GM23338 (cell line): ENCODE measurements at places on chromosomes 3 and 15. TPM values are rescaled to one million over a fixed set of nuclear protein-coding genes. Genes with fewer than 3 reads are reported as not detected.
A peak's percentile ranks its signal among the peaks of the same experiment; 100 is the strongest.

- DNase-seq: peak; percentile 18
- no peaks in the 10 kb centered on the region for H3K36me3 ChIP-seq
- no peaks in the 10 kb centered on the region for H3K27me3 ChIP-seq
- no peak overlapping the region for H3K4me3 ChIP-seq
- no peak overlapping the region for H3K27ac ChIP-seq
These were observed 184.6 kb downstream of the SYNPR start for GRCh38 chr3:63462732-63463131.

TRIM42 gene
- total RNA-seq: not detected in 2 replicates

DNA sequence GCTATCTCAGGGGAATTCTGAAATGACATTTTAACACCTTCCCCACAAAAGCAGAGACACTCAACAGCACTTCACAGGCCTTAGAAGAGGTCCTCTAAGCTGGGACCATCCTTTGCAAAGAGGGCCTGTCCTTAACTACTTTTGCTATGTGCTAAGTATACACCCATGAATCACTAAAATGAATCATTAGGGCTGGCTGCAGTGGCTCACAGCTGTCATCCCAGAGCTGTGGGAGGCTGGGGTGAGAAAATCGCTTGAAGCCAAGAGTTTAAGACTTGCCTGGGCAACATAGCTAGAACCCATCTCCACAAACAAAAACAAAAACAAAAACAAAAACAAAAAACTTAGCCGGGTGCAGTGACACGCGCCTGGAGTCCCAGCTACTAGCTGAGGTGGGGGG, 53.9 kb upstream of the MELTF start:
- no peaks in the 10 kb centered on the region for H3K27me3 ChIP-seq
- no peaks in the 10 kb centered on the region for H3K4me1 ChIP-seq
- H3K27ac ChIP-seq: no peak overlapping the region; the same call in 1 of the 2 replicates
- no peak overlapping the region for H3K4me3 ChIP-seq
- DNase-seq: no peak
- no peaks in the 10 kb centered on the region for H3K36me3 ChIP-seq

SERINC4 gene
- total RNA-seq: not detected in 2 replicates

- no peak overlapping the region for H3K4me3 ChIP-seq
- peaks cover 10% of the 10 kb centered on the region for H3K27me3 ChIP-seq
- H3K27ac ChIP-seq: no peak overlapping the region
- peaks cover 15% of the 10 kb centered on the region for H3K4me1 ChIP-seq
- DNase-seq: no peak
- H3K36me3 ChIP-seq: no peaks in the 10 kb centered on the region
These were observed 6.8 kb downstream of the BOC start for GRCh38 chr3:113218011-113218680.

DNA sequence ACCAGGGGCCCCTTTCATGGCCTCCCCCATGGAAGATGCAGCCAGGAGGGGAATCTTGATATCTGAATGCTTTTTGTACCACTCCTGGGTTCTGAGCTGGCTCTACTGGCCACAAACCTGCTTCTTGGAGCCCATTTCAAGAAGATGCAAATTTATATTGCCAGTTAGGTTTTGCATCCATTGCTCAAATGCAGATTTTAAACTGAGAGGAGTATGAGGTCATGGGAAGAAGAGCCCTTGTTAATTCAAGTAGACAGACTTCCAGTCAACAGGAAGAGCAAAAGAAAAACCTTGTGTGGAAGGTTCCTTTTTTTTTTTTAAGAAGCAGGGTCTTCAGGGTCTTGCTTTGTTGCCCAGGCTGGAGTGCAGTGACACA, 133.5 kb downstream of the PDZRN3 start:
- no peaks in the 10 kb centered on the region for H3K27me3 ChIP-seq
- H3K27ac ChIP-seq: no peak overlapping the region
- DNase-seq: no peak

DNA sequence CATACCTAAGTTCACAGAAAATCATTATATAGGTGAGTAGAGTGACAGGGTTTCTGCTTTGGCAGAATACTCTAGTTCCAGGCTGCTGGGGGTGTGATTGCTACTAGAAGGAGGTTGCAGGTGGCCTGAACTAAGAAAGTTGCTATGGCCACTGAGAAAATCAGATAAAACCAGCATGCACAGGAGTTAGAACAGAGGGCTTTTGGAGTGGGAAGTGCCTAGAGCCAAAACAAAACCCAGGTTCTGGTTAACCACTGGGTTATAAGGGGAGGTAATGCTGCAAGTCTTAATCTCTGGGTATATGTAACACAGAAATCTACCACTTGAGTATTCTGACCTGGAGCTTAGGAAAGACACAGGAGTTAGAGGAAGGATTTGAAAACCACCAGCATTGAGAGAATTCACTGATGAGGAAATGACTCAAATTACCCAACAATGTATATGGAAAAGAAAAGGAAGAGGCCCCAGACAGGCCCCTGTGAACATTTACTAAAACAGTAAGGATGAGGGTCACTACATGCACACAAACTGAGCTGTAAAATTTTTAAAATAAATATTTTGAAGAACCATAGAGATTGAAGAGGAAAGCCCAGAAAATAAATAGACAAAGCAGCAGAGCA, 60.0 kb downstream of the PLOD2 start:
- DNase-seq: no peak
- peaks cover 25% of the 10 kb centered on the region for H3K4me1 ChIP-seq
- H3K27ac ChIP-seq: no peak overlapping the region
- no peak overlapping the region for H3K4me3 ChIP-seq
- H3K27me3 ChIP-seq: no peaks in the 10 kb centered on the region
- H3K36me3 ChIP-seq: no peaks in the 10 kb centered on the region

DNA sequence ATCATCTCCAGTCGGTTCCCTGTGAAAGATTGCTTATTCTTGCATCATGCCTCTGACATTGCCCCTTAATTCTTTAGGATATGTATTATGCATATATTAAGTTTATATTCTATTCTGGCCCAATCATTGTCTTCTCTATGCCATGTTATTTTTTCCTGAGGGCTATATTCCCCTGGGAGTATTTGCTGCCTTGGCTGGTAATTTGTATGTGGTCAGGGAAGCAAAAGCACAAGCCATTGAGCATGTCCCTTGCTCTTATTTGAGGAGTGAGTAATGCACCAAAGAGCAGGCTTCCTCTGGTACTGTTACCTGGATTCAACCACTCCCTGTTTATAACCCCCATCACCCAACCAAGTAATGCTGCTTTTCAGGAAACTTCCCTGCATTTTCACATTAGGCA, 36.3 kb downstream of the STAC start:
- H3K4me1 ChIP-seq: peaks cover 5% of the 10 kb centered on the region; the same call in 1 of the 2 replicates
- H3K27ac ChIP-seq: no peak overlapping the region
- no peaks in the 10 kb centered on the region for H3K36me3 ChIP-seq
- no peaks in the 10 kb centered on the region for H3K27me3 ChIP-seq
- DNase-seq: no peak

DNA sequence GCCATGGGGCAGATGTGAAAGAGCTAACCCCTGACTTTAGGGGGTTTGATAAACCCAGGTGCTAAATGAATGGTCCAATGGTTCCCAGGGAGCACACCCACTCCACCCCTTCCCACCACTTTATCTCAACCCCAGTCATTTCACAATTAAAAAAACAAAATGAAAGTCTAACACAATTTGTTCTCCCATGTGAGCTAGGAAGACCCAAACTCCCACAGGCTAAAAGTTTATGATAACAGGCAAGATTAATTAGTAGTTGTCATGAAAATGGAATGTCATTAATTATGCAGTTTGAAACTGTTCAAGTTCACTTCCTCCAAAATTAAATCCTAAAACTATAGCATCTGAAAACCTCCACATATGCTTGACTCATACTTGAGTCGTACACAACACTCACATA, 63.3 kb upstream of the TPM1 start:
- H3K4me1 ChIP-seq: no peaks in the 10 kb centered on the region
- H3K27ac ChIP-seq: no peak overlapping the region
- H3K27me3 ChIP-seq: no peaks in the 10 kb centered on the region
- H3K36me3 ChIP-seq: no peaks in the 10 kb centered on the region
- no peak overlapping the region for H3K4me3 ChIP-seq

SAXO2 gene
- 0.73 TPM in 1 of 2 replicates, not detected in the other for total RNA-seq

- H3K4me3 ChIP-seq: no peak overlapping the region
- no peaks in the 10 kb centered on the region for H3K36me3 ChIP-seq
- H3K27me3 ChIP-seq: no peaks in the 10 kb centered on the region
- H3K4me1 ChIP-seq: no peaks in the 10 kb centered on the region
- no peak overlapping the region for H3K27ac ChIP-seq
- DNase-seq: peak; percentile 28
These were observed 161.5 kb upstream of the KBTBD8 start for GRCh38 chr3:66836363-66837152.

DNA sequence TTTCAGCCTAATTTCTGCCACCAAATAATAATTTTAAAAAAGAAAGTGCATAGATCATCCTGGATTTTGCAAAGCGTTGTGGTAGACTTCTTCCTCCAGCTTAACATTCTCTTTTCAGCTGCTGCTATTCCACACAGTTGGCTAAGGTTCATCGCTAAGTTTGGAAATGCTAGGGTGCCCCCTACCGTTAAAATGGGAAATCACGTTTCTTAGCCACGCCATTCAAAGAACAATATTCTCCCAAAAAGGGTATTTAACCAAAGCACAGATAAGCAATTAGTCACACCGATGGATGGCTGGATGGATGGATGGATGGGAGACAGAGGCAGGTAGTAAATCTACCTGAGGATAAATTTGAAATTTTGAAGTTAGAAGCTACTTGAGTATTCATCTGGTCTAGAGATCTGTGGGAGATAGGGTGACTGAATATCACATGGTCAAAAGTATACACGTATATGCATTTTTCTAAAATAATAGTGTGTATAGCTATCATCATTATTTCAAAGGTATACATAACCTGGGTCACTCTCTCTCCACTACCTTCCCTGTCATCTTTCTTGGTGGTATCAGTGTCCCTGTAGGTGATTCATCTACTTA, 67.2 kb downstream of the EFHB start:
- no peak overlapping the region for H3K4me3 ChIP-seq
- no peaks in the 10 kb centered on the region for H3K36me3 ChIP-seq
- no peak overlapping the region for H3K27ac ChIP-seq
- peak; percentile 80 for DNase-seq
- H3K27me3 ChIP-seq: no peaks in the 10 kb centered on the region

GRCh38 chr3:20147361-20147760, 38.6 kb downstream of the SGO1 start:
- DNase-seq: no peak
- H3K4me3 ChIP-seq: no peak overlapping the region
- no peak overlapping the region for H3K27ac ChIP-seq
- no peaks in the 10 kb centered on the region for H3K36me3 ChIP-seq
- H3K4me1 ChIP-seq: no peaks in the 10 kb centered on the region

PEAK1 gene
- total RNA-seq: 22.8 and 34.1 TPM in 2 replicates

DNA sequence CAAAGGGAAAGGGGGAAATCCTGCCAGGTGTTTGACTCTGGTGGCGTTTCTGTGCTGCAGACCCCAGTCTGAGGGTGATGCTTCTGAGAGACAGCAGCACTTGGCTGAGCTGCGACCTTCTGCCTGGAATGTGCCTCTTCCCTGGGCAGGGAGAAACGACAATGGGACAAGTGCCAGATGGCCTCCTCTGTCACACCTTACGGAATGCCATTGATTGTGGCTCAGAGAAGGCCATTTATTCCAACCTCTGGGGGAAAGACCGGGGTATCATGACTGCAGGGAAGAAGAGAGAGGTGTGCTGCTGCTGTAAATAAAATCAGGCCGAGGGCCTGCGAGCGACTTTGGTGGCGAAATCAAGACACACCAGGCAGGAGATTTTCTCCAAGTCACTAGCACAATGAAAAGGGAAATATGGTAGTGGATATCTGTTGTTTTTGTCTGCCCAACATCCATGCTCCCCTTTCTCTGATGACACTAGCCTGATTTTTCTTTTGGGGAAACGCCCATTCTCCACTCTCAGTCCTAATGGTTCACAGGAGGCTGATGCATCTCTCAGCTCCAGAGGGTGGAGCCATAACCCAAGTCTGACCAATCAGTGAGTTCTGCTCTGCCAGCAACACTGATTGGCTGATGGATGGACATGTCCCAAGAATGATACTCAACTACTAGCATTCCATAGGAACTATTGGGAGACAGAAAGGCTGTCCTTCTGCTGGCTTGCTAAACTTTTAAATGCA, 336.1 kb downstream of the FOXP1 start:
- H3K27me3 ChIP-seq: no peaks in the 10 kb centered on the region
- H3K36me3 ChIP-seq: no peaks in the 10 kb centered on the region
- peak overlapping the region; percentile 63; the same call in 1 of the 2 replicates for H3K27ac ChIP-seq
- H3K4me1 ChIP-seq: peaks cover 46% of the 10 kb centered on the region
- H3K4me3 ChIP-seq: no peak overlapping the region

GRCh38 chr3:11549580-11550140, 94.1 kb downstream of the VGLL4 start:
- no peaks in the 10 kb centered on the region for H3K36me3 ChIP-seq
- no peaks in the 10 kb centered on the region for H3K27me3 ChIP-seq
- no peak for DNase-seq
- H3K4me3 ChIP-seq: no peak overlapping the region
- H3K4me1 ChIP-seq: no peaks in the 10 kb centered on the region

DNA sequence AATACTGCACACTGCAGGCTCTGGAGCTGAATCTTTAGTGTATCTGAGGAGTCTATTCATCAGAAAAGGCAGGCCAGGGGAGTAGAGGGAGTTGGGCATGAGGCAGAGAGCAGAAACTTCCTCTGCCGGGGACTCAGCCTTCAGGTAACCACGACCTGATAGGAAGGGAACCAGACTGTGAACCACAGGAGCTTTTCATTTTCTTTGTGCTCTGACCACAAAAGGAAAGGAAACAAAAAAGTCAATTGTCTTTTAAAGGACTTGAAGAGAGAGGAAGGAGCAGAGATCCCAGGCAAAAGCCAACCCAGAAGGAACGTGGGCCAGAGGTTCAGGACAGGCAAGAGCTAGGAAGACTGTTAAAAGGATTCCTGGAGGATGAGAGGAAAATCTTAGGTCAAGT, 573.3 kb downstream of the EPHB1 start:
- DNase-seq: peak; percentile 57
- H3K4me3 ChIP-seq: no peak overlapping the region
- H3K27ac ChIP-seq: no peak overlapping the region
- no peaks in the 10 kb centered on the region for H3K36me3 ChIP-seq
- H3K4me1 ChIP-seq: no peaks in the 10 kb centered on the region; the same call in 1 of the 2 replicates

DNA sequence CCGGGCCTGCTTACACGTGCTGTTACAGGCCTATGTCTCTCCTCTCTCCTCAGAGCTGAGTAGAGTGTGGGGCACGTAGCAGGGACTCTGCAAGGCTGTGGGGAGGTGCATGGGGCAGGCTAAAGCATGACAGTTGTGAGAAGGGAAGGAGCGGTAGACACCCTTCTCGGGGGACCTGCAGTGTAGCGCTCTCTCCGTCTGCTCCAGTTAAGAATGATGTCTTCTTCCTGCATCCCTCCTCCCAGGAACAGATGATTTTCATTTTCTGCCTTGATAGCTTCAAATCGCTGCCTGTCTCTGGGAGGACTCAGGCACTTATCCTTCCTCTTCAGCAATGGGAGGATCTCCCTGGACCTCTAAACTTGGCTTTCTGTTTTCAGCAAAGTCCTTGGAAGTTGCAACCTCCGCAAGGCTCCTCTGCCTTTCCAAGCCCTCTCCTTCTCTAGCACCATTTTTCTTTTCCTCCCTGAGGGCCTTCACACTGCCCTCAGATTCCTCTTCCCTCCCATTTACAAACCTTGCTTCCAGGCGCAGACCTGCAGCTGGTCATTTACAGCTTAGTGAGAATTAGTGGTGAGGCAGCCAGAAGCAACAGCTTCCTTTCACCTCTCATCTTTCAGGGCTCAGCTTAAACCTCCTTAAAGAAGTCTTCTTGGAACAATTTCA, 23.4 kb upstream of the TLE3 start:
- no peak for DNase-seq
- no peaks in the 10 kb centered on the region for H3K27me3 ChIP-seq
- no peak overlapping the region for H3K4me3 ChIP-seq
- H3K36me3 ChIP-seq: no peaks in the 10 kb centered on the region

- no peak overlapping the region for H3K4me3 ChIP-seq
- no peak for DNase-seq
- H3K27me3 ChIP-seq: no peaks in the 10 kb centered on the region
These were observed 65.0 kb downstream of the NIPA2 start for GRCh38 chr15:22903427-22903826.
